ENCODE measurements at places on chromosomes 2 and 18. TPM values are rescaled to one million over a fixed set of nuclear protein-coding genes. Genes with fewer than 3 reads are reported as not detected.

Gene DNAH7
- 0.68 TPM for total RNA-seq

DNA sequence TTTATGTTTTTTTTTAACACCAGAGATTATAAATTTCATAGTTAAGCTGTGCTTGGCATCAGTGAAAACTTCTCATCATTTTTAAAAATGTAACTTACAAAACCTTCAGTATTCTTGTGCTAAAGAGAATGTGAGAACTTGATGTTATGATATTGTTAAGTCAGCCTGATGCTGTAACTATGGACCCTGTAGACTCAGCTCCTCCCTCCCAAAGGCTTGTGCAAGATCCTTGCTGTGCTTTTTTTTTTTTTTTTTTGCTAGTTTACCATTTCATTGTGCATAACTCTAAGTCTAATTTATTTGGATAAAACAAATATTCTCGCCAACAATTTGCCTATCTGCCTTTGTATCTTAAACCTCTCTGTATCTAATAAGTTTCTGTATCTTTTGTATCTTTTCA is 12.9 kb upstream of the TFPI start:
- DNase-seq, result no peak

Gene XIRP2
- not detected for total RNA-seq

- no peak for DNase-seq
These were observed 301.1 kb upstream of the TANK start for GRCh38 chr2:160859096-160859495.

- no peak for DNase-seq
These were observed 45.9 kb downstream of the HS1BP3 start for GRCh38 chr2:20604951-20605381.

DNA sequence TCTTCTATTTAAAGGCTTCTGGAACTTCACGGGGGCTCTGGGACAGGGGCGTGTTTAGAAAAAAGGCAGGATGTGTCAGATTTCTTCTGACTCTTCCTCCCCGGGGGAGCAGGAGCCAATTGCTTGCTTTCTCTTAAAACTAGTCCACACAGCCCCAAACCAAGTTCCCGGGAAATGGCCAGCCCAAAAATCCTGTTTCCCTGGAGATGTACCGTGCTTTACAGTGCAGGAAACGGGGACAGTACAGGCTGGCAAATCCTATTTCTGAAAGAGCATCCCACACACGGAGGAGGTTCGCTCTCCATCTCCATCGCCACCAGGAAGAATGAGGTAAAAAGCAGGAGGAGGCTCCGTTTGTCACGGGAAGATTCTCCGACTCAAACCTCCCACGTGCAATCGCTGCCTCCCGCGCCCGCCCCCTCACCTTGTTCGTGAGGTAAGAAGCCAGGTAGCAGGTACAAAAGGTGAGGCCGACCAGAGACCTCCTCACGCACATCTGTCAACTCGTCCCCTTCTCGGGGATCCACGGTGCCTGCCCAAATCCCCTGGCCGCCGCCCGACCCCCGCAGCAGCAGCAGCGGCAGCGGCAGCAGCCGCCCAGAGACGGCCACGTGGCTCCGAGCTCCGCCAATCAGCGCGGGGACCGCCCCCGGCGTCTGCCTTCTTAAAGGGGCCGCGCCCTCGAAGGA is 15.6 kb upstream of the RIOK3 start:
- DNase-seq, result peak; percentile 27

DNA sequence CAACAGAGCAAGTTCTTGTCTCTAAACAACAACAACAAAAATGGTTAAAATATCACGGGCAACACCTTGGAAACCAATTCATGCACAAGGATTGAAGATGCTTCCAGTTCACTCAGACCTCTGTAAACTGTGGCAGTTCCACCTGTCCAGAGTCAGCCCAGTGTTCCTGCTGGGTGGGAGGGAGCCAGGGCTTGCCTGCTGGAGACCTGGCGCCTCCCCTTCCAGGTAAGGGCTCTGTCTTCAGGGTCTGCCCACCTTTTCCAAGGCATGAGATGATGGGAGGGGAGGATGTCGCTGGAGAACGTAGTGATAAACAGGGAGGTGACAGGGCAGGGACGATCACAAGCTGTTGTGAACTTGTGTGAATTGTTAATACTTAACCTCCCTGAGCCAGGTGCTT is 9.8 kb upstream of the GPC1 start:
- no peak for DNase-seq

Gene PHOSPHO2
- total RNA-seq, result 3.2 TPM

Gene OR6B2
- not detected for total RNA-seq

Gene CPO
- total RNA-seq, result 3.0 TPM

- DNase-seq, result no peak
These were observed 20.7 kb upstream of the KCTD1 start for GRCh38 chr18:26568926-26569665.

DNA sequence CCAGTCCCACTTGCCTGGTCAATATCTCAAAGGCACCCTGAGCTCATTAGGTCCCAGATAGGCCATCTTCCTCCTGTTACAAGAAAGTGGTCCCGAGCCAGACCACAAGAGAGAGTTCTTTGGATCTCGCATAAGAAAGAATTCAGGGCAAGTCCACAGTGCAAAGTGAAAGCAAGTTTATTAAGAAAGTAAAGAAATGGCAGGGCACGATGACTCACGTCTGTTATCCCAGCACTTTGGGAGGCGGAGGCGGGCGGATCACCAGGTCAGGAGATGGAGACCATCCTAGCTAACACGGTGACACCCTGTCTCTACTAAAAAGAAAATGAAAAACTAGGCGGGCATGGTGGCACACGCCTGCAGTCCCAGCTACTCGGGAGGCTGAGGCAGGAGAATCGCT is 10.8 kb upstream of the SMAD7 start:
- DNase-seq, result no peak

DNA sequence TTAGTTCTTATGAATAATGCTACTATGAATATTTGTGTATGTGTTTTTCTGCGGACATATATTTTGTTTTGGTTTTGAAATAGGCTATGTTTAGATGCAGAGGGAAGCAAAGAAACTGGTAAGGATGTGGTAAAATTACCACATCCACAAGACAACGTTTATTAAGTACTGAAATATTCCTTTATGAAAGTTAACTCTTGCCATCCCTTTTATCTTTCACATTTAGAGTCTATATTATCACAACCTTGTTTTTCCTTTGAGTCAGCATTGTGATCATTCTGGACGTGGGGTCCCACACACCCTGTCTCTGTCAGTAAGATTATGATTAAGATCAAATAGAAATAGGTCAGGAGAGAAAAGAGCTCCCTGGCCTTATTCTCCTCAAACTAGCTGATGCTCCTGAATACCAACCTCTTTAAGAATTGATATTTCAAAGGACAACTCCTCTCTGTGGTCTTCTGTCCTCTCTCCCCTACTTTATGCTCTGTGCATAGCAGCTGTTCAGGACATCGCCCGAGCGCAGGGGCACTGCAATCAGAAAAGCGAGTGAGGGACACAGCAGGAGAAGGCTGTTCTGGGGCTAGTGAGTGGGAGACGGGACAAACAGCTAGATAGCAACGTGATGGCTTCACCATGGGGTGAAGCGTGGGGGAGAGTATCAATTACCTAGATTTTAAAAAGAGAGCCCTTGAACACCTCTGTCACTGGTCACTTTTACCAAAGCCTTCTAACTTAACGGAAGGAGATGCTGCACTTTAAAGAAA is 12.2 kb downstream of the METAP1D start:
- DNase-seq, result no peak

DNA sequence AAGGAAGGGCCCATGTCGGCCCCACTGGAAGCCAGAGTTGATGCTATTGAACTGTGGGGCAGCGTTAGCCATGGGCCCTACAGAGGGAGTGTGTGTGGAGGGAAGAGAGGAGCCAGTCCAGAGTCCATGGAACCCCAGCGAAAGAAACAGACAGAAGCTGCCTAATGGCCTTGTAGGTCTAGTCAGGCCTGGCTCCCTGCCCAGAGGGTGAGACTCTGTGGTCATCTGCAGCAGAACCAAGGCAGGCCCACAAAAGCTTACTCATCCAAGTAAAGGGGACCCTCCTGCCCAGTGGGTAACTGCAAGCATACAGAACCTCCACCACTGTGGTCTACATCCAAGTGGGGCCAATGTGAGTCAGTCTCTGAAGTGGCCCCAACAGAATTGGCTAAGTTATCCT is 439.8 kb downstream of the TGIF1 start:
- DNase-seq, result no peak

DNA sequence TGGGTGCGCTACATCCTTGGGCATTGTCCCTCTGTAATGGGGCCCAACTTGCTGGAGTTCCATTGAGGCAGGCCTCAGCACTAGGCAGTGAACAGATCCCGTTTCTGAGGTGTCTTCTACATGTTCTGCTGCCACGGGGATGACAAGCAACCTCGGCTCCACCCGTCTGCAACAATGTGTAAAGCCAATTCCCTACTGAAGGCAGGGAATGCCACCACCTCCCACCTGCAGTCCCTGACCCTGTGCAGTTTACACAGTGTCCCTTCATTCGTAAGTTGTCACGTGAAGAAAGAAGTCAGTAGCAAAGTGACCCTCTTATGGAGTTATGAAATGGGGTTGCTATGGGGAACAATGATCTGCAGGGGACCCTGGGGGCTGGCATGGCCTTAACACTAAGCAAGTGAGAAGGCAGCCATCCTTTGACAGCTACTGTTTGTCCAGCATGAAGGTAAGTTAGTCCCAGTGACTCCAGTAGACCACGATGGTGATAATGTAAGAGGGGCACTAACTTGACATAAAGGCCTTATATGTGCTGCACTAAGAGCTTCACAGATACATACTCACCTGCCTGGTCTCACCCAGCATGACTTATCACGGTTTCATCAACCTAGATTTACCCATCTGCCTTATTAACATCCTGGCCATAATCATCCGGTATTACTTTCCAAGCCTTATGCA is 130.6 kb upstream of the ZSWIM2 start:
- no peak for DNase-seq

Measured in thoracic aorta (tissue), 2 donors.